NCI-H2029 (cell line): ENCODE measurements at places on chromosomes 6 and 20.

DNA sequence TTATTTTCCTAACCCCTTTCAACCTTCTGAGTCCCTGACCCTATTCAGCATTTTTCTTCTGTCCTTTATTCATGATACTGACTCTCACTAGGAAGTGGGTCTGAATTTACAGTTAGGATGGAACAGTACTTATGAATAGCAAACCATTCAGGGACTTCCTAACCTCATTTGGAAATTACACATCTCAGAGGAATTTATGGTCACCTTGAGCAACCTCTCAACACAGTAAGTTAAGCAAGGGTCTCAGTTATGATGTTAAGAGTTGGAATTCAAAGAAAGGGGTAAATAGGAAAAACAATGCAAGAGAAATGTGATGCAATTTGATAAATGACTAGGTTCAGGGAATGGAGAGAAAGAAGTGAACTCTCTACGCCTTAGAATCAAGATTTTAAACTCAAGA is 97.3 kb downstream of the GPR6 start:
- DNase-seq = no peak

- no peak for DNase-seq
These were observed 3.2 kb upstream of the ID4 start for GRCh38 chr6:19833947-19834346.

DNA sequence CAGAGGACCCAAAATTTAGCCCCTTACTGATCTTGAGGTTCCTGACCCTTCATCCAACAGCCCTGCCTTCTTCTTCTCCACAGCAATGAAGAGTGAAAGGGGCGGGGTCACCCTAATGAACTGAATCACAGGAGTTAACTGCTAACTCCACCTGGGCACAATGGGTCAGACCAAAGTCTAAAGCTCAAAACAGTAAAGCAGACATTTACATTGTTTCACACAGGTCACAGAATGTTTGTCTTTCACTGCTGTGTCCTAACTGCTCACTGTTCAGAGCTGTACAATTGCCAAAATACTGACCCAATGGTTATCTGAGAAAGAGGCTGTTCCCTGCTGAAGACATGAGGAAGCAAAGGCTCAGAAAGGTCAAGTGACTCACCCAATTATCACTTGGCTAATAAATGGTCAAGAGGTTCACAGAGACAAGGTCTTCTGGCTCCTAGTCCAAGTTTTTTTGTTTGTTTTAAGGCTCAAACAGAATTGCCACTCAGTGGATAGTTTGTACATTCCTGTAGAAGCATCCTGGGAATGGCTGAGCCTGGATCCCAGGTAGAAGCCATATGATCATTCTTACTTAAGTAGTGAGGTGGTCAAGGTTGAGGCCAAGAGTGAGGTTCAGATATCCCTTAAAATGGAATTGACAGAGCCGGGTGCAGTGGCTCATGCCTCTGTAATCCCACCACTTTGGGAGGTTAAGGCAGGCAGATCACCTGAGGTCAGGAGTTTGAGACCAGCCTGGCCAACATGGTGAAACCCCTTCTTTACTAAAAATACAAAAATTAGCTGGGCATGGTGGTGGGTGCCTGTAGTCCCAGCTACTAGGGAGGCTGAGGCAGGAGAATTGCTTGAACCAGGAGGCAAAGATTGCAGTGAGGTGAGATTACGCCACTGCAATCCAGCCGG is 35.1 kb upstream of the FAM83C start:
- DNase-seq = no peak

DNA sequence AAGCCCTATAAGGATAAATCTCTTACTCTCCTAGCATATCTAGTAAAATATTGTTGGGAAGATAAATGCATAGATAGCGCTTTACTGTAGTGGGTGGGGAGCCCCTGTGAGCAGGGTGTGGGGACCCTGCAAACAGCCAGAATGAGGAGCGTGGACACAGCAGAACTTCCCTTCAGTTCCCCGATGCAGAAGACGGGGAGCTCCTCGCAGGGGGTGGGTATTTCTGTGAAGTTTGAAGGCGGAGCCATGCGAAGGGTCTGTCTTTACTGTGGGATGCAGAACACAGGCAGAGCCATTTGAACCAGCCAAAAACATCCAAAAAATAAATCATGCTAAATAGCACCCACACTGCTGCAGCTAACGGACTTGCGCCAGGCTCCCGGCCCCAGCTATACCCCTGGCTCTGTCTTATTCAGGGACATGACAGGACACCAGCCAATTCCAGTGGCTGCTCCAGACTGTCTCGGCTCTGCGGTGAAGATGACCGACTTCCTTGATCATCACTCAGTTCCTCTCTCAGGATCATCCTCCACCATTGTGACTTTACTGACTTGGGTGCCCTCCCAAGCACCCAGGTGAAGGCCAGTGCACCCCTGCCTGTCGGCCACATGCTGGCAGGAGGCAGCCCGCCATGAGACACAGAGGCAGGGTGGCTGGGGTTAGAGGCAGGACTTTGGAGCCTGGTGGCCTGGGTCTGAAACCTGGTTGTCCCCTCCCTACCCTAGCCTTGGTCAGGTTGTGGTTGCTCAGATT is 134.5 kb downstream of the SMOC2 start:
- DNase-seq = no peak

DNA sequence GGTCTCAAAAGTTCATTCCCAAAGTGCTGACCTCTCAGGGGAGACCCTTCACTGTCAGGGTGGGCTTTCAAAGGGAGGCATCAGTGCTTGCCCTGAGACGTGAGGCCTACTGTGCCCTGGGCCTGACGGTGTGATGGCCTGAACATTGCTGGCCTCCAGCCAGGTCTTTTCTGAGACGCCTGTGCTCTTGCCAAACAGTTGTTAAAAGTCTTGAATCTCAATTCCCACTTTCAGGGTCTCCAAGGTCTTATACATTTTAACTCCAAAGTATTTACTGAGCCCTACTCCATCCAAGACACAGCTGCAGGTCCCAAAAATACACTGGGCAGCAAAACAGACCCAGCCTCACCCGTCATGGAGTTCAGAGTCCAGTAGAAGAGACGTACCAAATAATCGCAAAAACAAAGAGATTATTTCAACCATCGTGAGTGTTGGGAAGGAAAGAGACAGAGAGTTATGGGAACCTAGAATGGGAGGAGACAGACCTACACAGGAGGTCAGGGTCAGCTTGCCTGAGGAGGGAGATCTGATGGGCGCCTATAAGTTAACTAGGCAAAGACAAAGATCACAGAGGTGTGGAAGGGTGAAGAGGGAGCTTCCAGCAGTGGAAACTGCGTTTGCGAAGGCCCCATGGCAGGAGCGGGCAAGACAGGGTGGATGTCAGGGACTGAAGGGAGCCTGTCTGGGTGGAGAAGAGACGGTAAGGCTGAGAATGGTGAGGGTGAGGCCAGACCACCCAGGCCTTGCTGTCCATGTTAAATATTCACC is 446.3 kb downstream of the PREX1 start:
- no peak for DNase-seq

GRCh38 chr20:63095718-63096654 is 89.2 kb upstream of the BHLHE23 start:
- no peak for DNase-seq

GRCh38 chr6:138593124-138593877 is 94.0 kb upstream of the NHSL1 start:
- DNase-seq = no peak

- DNase-seq = no peak
These were observed 486.1 kb downstream of the QKI start for GRCh38 chr6:163900570-163900969.

DNA sequence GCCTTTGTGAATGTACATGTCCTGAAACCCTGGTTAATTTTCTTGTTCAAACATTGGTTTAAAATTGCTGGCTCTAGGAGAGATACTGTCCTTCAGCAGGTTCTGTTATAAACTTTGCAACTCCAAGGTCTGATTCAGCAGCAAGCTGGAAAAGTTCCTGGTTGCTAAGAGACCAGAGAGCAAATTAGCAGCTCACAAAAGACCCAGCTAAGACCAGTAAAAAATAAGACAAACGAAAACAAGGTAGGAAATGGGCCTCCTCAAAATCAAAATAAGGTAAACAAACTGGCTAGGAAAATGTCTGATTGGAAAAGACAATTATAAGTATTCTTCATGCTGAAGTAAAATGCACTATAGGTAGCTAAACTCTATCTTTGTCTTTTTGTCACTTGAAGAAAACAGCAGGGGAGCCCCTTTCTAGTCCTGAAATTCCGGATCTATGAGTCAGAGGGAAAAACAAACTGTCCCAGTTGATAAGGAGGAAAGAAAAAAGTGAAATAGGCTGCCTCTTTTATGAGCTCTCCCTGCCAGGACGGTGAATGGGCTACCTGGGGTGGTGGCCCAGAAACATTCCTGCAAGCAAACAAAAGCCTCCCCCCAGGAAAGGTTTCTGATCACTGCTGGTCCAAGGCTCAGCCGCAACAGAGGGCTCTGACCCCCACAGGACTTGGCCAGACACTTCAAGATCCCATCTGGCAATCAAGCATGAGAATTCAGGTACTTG is 41.6 kb downstream of the UNC5CL start:
- DNase-seq = no peak

- no peak for DNase-seq
These were observed 48.0 kb downstream of the MUC22 start for GRCh38 chr6:31058128-31058894.

DNA sequence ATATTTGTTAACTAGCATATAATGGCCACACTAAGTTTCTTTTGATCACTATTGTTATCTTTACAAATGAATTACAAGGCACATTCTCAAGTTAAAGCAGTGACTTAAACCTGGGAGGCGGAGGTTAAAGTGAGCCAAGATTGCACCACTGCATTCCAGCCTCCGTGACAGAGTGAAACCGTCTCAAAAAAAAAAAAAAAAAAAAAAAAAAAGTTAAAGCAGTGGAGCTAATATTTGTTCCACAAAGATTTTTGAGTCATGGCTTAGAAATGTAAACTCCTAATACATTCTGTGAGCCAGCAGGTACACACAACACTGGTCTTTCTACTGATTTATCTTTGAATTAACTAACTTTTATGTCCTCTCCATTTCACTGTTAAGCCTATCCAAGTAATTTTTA is 221.7 kb upstream of the HTR1E start:
- no peak for DNase-seq

DNA sequence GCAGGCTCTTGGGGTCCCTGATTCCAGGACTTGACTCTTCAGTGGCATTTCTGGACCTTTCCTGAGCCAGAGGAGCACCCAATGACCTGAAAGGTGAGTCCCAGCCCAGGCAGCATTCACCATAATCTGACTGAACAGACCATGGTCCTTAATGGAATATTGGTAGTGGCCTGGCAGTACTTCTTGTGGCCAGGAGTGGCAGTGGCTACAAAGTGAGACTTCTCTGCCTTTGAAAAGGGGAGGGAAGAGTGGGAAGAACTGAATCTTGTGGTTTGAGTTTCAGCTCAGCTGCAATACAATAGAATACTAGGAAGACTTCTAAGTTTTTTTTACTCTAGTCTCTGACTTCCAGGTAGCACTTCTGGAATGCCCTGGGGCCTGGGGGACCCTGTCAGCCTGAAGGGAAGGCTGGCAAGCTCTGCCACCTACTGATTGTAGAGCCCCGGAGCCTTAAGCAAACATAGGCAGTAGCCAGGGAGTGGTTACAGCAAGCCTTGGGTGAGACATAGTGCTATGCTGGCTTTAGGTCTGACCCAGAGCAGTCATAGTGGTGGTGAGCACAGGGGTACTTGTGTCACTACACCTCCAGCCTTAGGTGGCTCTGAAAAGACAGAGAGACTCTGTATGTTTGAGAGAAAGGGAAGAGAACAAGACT is 674.2 kb upstream of the MANEA start:
- no peak for DNase-seq

DNA sequence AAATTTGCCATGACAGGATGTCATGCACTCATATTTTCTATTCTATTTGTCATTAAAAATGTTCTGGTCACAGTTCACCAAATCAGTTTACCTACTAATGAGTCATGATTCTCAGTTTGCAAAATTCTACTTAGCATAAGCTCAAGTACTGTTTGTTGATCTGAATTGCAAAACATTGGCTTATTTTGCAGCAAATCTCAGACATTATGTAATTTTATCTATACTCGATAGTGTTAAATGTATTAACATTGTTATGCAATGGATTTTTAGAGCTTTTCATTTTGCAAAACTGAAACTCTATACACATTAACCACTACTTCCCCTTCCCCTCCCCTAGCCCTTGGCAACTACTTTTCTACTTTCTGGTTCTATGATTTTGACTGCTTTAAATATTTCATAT is 213.8 kb upstream of the ZFP64 start:
- no peak for DNase-seq

DNA sequence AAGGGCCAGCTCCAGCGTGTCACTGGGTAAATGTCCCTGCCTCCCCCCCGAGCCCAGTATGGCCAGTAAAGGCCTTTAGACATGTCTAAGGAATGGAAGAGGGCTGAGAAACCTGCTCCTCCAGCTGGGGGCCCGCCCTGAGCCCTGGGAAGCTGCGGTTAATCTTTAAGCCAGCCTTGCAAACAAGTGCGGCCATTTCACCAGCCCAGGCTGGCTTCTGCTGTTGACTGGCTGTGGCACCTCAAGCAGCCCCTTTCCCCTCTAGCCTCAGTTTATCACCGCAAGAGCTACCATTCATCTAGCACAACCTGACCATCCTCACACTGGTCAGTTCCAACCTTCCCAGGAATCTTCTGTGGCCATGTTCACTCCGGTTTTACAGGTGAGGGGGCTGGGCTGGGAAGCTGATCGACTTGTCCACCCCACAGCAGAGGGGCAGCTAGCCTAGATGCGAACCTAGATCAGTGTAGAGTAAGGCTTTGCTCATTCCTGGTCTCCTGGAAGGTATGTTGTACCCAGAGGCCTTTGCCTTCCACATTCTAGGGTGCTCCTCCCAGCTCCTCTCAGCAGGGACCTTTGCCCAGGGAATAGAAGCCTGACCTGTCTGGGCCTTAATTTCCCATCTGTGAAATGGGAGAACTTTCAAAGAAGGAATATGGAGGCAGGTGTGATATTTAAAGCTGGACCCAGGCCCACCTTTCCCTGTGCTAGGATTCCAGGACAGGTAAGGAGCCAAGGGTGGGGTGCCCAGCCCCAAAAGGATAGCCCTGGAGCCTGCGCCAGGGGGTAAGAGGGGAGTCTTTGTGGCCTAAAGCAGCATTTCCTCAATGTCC is 1.2 kb upstream of the SRC start:
- no peak for DNase-seq
